T-helper 2 cell treated with Interferon-gamma antibody and Interleukin-4, amounts not matched to agents 5 μg/mL and 100 μg/mL, for 36 hours (primary cell): ENCODE measurements at places on chromosomes 16 and 17.

DNA sequence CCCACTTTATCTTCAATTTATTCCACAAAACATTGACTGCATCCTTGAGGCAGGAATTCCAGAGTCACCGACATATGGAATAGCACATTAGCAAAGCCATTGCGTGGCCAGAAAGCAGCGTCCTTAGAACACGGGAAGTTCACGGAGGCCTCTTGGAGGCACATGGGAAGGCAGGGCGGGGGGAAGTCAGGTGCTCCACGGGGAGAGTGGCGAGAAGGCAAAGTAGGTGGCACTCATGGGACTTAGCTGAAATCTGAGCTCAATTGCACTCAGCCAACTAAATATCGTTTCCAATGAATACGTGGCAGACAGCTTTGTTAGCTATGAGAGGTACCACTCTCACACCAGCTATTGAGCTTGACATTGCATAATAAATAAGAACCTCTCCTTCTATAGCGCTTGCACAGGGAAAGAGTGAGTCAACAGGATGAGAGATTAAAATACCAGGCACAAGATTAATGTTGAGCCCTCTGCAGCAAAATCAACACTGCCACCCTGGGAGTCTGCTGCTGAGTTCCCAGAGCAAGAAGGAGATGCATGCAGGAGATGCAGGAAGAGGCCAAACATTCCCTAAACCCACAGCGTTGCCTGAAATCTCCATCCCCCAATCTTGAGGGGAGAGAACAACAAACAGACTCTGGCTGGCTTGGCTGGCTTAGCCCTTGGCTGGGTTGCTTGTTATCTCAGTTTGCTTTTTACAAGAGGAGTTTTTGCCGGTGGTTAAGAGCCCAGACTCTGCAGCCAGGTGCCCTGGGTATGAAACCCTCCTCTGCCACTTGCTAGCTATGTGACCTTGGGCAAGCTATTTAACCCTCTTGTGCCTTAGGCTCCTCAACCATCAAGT, 28.8 kb downstream of the ABCC12 start:
- no peaks in the 10 kb centered on the region for H3K4me1 ChIP-seq
- no peaks in the 10 kb centered on the region for H3K36me3 ChIP-seq
- H3K4me3 ChIP-seq = no peak overlapping the region

GRCh38 chr17:61064087-61064951, 335.3 kb upstream of the TBX2 start:
- DNase-seq = no peak
- H3K4me3 ChIP-seq = no peak overlapping the region
- peak overlapping the region; percentile 49 for H3K27ac ChIP-seq
- no peaks in the 10 kb centered on the region for H3K27me3 ChIP-seq

DNA sequence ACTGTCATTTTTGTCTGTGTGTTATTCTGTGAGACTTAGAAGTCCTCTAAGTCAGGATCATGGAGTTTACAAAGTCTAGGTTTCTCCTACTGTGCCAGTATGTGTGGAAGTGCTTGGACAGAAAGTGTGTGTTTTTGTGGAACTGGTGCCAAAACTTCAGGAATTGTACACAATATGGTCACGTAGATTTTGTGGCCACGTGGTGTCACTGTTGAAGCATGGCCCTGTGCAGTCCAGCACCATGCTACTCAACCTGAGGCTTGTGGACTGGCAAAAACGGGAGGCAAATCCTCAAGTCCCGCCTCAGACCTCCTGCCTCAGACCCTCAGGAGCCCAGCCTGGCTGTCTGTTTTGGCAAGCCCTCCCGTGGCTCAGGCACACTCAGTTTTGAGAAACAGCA, 16.7 kb upstream of the ALKBH5 start:
- H3K27ac ChIP-seq = no peak overlapping the region
- no peaks in the 10 kb centered on the region for H3K4me1 ChIP-seq
- no peaks in the 10 kb centered on the region for H3K27me3 ChIP-seq
- H3K36me3 ChIP-seq = no peaks in the 10 kb centered on the region
- DNase-seq = no peak

- H3K4me1 ChIP-seq = peaks cover 2% of the 10 kb centered on the region
- no peaks in the 10 kb centered on the region for H3K36me3 ChIP-seq
- no peak for DNase-seq
- no peak overlapping the region for H3K4me3 ChIP-seq
- H3K27ac ChIP-seq = no peak overlapping the region
- H3K27me3 ChIP-seq = no peaks in the 10 kb centered on the region
Observed at GRCh38 chr16:85374571-85374872, 238.6 kb upstream of the GSE1 start.

GRCh38 chr17:47057830-47058229, 78.8 kb upstream of the RPRML start:
- peaks cover 14% of the 10 kb centered on the region for H3K36me3 ChIP-seq
- H3K27ac ChIP-seq = no peak overlapping the region
- no peak for DNase-seq
- no peak overlapping the region for H3K4me3 ChIP-seq
- no peaks in the 10 kb centered on the region for H3K4me1 ChIP-seq

GRCh38 chr17:66272811-66273585, 29.4 kb upstream of the PRKCA start:
- DNase-seq = no peak
- no peaks in the 10 kb centered on the region for H3K36me3 ChIP-seq
- H3K4me3 ChIP-seq = no peak overlapping the region
- peaks cover 3% of the 10 kb centered on the region for H3K4me1 ChIP-seq
- H3K27me3 ChIP-seq = peaks cover 7% of the 10 kb centered on the region

- peaks cover 94% of the 10 kb centered on the region for H3K27me3 ChIP-seq
- H3K27ac ChIP-seq = no peak overlapping the region
- no peaks in the 10 kb centered on the region for H3K36me3 ChIP-seq
- DNase-seq = no peak
Observed at GRCh38 chr17:49003557-49004511, 6.6 kb downstream of the IGF2BP1 start.

GRCh38 chr17:11441004-11441403, 157.3 kb upstream of the DNAH9 start:
- DNase-seq = no peak
- no peak overlapping the region for H3K27ac ChIP-seq
- no peaks in the 10 kb centered on the region for H3K4me1 ChIP-seq
- H3K36me3 ChIP-seq = no peaks in the 10 kb centered on the region
